Cerebellar nuclear complex (tissue), 1 donor: ENCODE measurements at places on chromosomes 6 and 20.

DNA sequence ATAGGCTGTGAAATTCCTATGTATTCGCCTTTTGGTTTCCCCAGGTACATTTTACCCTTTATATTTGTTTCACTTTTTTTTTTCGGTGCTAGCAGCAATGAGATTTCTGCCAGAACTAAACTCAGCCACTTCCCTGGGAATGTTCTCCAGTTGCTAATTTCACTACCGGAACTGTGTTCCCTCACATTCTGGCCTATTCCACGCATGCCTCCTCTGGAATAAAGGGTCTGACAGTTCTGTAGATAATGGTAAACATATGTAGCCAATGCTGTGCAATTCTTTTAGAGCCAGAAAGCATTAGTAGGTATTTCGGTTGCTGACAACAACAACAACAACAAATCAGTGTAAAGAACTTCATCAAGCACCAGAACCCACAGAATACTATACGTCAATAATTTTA is 96.1 kb upstream of the TBX18 start:
- DNase-seq = no peak

- no peak for DNase-seq
Measured at GRCh38 chr6:33431880-33432541, 12.1 kb downstream of the SYNGAP1 start.

DNA sequence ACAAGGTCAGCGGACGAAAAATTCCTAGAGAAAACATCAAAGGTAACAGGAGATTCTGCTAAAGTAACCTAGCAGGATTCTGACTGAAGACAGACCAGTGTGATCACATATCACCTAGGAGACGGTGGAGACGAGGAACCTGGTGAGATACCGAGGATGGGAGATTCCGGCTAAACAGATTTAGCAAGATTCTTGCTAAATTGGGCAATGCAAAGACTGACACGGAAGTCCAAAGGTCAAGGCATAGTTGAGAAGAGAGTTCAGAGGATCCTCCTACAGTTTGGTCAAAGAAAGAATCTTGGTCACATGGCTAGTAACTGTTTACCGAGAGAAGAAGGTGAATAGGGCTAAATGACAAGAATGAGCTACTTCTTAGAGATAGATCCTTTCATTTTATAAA is 61.1 kb downstream of the TMEM170B start:
- no peak for DNase-seq

- no peak for DNase-seq
Measured at GRCh38 chr6:169070506-169071176, 183.0 kb downstream of the THBS2 start.

DNA sequence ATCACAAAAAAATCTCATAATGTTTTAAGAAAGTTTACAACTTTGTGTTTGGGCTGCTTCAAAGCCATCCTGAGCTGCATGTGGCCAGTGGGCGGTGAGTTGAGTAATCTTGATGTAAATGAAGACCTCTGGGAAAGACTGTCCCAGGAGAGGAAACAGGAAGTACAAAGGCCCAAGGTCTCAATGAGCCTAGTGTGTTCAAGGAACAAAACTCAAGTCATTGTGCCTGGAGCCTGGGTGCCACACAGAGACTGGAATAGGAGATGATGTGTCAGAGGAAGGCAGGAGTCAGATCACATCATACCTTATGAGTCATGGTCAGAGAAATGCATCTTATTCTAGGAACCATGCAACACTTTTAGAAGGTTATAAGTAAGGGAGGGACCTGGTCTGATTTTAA is 51.5 kb downstream of the COL19A1 start:
- DNase-seq = no peak

DNA sequence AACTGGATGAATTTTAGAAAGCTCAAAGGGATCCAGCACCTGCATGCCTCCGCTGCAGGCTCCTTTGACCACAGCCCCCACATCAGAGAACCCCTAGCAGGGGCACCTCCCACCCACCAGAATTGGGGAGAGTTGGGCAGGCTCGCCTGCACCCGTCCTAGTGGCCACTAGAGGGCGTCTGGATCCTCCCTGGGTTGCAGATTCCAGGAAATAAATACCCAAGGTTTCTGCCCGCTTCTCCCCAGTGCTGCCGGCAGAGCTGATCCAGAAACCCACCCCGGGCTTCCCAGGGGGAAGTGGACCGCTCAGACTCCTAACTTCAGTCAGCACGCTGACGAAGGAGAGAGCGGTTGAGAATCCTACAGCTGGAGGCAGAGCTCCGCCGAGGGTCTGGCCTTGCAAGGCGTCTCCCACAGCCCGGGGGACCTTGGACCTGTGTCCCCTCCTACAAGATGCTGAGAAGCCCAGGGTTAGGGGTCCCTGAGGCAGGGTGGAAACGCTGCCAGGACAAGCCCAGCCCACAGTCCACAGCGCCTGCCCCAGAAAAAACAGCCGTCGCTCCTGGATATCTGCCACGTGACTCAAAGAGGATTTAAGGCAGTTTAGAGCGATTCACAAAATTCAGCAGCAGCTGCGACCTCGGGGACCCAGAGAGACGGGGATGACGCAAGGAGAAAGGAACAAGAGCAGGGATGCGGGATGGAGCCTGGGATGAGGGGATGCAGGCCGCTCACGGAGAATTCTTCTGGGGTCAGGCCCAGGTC is 32.6 kb upstream of the PHACTR3 start:
- DNase-seq = peak; percentile 46

- DNase-seq = no peak
Measured at GRCh38 chr6:21277601-21278374, 315.8 kb upstream of the SOX4 start.

GRCh38 chr20:56634307-56634706 is 5.2 kb downstream of the TFAP2C start:
- no peak for DNase-seq

DNA sequence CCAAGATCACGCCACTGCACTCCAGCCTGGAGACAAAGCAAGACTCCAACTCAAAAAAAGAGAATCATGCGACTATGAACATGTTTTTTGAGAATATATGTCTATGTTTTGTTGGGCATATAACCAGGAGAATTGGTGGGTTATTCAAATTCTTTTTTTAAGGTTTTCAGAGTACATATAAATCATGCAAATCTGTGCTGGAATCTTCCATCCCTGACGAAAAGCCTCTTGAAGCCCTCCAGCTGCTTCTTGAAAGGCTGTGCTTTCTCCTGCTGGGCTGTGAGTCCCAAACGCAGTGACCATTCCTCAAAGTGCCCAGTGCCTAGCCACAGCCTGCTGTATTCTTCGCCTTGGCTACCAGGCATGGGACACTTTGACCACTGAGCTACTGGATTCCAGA is 9.2 kb upstream of the RAB22A start:
- no peak for DNase-seq

- DNase-seq = no peak
Measured at GRCh38 chr20:50339466-50339901, 148.9 kb downstream of the CEBPB start.

DNA sequence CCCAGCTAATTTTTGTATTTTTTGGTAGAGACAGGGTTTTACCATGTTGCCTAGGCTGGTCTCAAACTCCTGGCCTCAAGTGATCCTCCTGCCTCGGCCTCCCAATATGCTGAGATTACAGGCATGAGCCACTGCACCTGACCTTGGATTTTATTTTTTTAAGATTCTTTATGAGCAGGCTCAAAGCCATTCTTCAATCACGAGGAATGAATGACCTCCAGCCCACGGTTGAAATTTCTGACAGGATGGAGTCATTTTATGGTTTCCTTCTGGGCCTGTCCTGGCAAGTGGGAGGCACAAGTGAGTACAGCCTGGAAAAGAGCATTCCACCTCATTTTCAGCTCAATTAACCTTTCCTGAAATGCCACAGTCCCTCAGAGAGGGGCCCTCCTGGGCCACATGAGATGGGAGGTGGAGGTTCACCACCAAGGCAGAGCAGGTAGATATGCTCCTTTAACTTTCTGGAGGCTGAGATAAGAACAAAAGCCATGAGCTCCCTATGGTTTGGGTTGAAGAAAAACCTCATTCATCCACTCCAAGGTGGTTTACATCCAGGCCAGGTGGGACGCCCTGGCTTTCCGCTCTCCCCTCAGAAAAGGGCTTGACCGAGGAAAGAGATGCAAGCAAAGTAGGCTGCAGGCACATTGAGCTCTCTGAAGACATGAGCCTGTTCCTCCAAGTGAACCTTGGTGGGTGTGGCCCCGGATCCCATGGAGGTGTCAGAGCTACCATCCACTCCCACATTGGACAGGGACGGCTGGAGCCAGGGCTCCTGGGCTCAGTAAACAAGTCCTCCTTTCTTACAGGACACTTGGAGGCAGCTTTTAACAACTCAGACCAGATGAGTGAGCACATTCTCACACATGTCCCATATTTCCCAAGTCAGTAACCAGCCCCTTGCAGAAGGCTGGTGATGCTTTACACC is 208.5 kb upstream of the SSTR4 start:
- DNase-seq = no peak

- no peak for DNase-seq
Measured at GRCh38 chr6:41939176-41939847, 2.3 kb downstream of the CCND3 start.

DNA sequence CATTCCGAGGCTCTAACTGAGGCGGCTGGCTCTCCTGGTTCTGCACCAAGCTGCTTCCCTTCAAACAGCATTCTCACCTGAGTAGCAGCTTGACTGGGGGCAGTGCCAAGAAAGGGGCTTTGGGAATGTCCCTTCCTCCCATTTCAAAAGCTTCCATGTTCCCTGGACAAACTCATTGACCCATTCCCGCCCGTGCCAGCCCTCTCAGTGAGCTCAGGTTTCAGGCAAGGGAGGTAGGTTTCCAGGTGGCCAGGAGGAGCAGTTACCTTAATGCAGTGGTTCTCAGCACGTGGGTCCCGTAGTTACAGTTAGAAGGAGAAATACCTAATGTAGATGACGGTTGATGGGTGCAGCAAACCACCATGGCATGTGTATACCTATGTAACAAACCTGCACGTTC is 135.2 kb downstream of the ELOVL4 start:
- DNase-seq = no peak

DNA sequence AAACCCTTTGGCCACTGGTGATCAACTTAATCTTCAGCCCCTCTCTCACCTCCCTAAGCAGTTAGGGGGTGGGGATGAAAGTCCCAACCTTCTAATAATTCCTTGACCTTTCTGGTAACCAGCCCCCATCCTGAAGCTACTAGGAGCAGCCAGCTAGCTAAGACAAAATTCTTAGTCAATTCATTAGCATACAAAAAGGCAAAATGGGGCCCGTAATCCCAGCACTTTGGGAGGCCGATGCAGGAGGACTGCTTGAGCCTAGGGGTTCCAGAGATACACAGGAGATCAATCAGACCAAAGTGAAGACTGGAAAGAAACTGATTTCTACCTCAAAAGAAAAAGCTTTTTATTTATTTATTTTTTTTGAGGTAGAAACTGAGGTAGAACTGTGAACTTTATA is 1.8 kb downstream of the ASCC3 start:
- no peak for DNase-seq

DNA sequence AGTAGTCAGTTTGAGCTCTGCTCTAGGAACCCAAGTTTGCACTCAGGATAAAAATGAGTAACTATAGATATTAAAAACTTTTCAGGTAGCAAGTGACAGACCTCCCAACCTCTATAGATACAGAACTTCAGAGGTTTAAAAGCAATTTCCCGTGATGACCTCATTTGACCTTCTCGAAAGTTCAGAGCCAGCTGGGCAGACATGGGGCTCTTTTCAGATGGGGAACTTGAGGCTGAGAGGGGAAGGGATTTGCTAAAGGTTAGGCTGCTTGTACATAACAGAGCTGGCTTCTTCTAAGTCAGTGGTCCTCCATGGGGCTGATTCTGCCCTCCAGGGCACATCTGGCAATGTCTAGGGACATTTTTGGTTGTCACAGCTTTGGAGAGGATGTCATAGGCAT is 58.8 kb upstream of the ZNF831 start:
- DNase-seq = no peak

DNA sequence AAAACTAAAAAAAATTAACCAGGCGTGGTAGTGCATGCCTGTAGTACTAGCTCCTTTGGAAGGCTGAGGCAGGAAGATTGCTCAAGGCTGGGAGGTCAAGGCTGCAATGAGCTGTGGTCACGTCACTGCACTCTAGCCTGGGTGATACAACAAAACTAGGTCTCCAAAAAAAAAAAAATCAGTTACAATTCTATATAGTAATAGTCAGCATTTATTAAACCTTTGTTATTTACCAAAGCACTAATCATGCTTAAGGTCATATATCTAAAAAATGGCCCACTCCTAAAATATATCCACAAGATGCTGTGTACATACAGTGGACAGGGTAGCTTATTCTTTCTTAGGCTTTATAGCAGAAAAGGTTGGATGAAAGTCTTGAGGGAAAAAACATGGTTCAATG is 152.4 kb downstream of the TFAP2A start:
- no peak for DNase-seq

- no peak for DNase-seq
Measured at GRCh38 chr6:80209430-80209829, 103.0 kb downstream of the BCKDHB start.

DNA sequence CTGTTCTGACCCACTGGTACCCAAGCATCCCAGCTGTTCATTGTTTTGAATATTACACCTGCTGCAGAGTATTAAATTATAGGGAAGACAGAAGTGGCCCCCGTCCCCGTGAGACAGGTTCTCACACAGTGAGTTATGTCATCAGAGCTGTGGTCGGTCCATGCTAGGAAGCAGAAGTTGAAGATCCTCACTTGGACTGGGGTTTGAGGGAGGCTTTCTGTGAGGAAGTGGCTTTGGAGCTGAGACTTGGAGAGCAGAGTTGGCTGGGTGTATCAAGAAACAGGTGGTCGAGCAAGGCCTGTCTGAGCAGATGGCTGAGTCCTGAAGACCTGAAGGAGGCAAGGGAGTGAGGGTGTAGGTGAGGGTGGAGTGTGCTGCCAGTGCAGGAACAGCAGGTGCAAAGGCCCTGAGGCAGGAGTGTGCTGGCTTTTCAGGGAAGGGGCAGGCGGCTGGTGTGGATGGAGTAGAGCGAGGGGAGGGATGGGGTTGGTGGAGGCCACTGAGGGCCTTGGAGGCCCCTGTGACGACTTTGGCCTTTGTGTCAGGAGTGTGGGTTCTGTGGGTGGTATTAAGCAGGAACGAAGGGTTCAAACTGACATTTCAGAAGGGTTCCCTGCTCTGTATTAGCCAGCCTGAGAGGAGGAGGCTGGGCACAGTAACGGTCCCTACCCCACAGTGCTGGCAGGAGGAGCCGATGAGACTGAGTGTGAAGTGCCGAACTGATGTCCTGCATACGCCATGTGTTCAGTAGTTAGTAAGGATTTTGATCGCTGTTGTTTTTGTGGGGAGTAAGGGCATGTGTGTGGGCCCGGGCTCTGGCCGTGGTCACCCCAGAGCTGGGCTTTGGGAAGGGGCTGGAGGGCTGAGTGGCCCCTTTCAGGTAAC is 11.8 kb downstream of the SRC start:
- DNase-seq = no peak

DNA sequence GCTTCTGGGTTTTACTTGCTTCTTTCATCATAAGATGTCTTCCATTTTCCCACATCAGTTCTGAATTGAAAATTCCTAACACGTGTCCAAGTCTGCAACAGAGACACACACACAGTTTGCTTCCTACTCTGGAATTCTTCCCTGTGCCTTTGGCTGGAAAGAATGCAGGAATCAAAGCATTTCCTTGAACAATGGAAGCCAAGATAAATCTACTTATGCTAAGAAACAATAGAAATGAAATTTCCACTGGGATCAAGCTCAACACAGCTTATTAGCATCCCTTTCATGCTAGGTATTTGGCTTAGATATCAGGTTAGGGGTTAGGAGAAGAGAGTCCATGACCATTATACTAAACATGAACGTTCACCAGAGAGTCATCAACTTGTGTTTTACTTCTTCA is 101.1 kb upstream of the SCAF8 start:
- DNase-seq = no peak
